ENCODE measurements at places on chromosomes 5 and 9.

DNA sequence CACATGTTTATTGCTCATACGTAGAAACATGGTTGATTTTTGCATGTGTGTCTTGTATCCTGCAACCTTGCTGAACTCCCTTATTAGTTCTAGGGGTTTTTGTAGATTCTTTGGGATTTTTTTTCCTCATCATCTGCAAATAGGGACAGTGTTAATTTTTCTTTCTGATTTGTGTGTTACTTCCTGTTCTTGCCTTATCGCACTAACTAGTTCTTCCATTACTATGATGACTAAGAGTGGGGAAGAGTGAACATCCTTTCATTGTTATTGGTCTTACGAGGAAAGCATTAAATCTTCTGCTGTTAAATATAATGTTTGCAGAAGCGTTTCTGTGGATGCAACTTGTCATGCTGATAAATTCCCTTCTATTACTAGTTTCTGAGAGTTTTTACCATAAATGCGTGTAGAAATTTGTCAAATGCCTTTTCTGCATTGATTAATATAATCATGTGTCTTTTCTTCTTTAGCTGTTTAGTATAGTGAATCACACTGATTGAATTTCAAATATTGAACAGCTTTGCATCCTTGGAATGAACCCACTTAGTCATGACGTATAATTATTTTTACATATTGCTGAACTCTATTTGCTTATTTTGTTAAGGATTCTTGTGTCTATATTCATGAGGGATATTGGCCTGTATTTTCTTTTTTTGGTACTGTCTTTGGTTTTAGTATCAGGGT lies 32.1 kb upstream of the RNF130 start:
- DNase-seq: no peak

DNA sequence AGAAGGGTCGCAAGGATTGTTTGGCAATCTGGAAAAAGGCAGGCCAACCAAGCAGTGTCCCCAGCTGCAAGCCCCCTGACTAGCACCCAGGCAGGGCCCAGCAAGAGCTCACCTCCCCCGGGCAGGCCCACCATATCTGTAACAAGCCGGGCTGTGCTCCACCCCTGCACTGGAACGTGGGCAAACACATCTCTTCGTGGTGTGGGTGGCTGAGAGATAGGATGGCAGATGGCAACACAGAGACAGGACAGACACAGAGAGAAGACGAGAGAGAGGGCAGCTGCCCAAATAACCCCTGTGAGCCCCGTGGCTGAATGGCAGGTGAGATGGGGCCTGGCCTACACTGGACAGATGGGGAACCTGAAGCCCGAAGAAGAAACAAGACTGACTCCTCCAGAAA lies 9.4 kb downstream of the BBLN start:
- DNase-seq: no peak

- no peak for DNase-seq
These were observed 72.5 kb downstream of the SPIN1 start for GRCh38 chr9:88460587-88461332.

- DNase-seq: no peak
These were observed 212.1 kb downstream of the IZUMO3 start for GRCh38 chr9:24333629-24334028.

GRCh38 chr5:154740483-154740882 lies 14.7 kb upstream of the LARP1 start:
- peak; percentile 34 for DNase-seq

DNA sequence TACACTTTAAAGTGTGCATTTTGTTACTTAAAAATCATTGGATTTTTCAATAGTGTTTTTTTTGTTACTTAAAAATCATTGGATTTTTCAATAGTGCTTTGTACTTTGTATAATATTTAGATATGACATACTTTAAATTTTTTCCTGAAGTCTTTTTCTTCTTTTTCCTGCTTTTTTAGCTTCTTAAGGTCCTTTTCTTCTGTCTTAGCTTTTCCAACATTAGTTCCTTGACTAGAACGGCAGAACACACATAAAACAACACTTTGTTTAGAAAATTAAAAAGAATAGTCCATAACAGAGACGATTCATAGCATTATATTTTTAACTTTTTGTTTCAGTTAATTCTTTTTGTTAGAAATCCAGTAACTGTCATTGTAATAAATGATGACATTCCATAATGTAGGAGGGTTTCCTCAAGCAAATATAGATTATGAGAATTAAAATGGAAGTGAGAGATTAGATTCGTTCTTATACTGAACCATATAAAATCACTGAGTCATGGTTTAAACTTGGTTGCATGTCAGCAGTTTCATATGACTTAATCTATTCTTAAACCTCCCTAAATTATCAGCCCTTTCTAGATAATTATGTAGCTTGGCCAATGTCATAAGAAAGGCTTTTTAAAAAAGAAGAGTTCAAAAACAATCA lies 45.3 kb upstream of the RICTOR start:
- no peak for DNase-seq

GRCh38 chr9:107571148-107571547 lies 81.6 kb upstream of the KLF4 start:
- no peak for DNase-seq

- DNase-seq: no peak
These were observed 65.3 kb upstream of the NFIB start for GRCh38 chr9:14379280-14379679.

DNA sequence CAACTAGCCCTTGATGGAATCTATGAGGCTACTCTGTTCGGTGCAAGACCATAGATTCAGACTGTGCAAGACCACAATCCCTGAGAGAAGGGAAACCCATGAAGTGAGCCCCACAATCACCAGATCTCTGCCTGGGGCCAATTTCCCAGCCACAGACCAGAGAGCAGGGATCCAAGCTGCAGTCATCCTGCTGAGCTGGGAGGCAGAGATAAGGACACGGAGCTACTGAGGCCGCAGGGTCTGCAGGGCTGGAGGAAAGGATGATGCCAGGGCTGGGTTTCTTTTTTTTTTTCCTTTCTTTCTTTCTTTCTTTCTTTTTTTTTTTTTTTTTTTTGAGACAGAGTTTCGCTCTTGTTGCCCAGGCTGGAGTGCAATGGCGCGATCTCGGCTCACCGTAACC lies 47.7 kb upstream of the FUBP3 start:
- DNase-seq: no peak

DNA sequence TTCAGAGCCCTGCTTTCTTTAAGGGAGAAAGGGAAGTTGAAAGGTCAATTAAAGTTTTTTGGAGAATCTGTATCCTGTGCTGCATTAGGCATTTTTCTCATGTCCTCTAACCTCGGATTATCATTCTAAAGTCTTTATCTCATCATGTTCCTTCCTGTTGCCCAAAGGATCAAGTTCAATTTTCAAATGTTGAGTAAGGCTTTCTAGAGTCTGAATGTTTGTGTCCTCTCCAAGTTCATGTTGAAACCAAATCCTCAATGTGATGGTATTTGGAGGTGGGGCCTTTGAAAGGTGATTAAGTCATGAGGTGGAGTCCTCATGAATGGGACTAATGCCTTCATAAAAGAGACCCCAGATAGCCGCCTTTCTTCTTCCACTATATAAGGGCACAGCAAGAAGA lies 20.2 kb upstream of the TNC start:
- DNase-seq: no peak

- no peak for DNase-seq
These were observed 6.6 kb downstream of the PCDH12 start for GRCh38 chr5:141951332-141951781.

- no peak for DNase-seq
These were observed 204.1 kb upstream of the SEMA6A start for GRCh38 chr5:116778651-116779280.

- no peak for DNase-seq
These were observed 90.3 kb upstream of the OTULINL start for GRCh38 chr5:14491015-14491915.

DNA sequence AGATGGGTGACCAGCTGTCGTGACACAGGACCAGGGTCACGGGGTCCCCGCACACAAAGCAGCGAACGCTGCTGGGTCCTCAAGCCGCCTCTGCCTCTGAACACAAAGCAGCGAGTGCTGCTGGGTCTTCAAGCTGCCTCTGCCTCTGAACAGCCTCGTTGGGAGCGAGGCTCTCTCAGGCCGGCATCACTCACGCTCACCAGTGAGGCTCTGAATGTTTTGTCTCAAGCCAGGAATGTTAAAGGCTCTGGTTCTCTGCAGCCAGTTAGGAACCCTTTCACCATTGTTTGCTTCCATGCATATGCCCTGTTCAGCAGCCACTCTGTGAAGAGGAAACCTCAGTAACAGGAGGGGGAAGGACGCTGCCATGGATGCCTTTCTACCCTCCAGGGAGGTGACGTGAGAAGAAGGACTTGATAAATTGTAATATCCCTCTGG lies 82.7 kb upstream of the TAF11L2 start:
- DNase-seq: no peak

DNA sequence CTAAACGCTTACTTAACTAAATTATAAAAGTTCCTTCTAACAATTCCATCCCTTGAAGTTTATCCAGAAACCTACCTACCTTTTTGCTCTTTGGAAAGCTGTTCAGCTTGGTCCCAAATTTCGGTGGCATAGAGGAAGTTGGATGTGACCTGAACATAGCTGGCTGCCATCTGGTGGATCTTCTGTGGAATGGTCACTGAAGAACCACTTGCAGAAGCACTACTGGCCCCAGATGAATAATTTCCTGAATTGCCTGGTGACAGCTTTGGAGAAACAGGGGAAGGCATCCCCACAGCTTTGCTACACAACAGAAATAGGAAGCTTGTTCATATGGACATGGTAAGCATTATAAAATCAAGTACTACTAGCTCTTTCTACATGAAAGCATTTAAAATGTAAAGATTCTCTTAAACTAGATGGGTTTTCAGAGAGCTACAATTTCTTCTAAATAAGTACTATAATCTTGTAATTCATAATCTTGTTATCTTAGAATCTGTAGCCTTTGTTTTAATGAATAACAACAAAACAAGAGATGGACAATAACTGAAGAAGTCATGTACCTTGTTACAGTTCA lies 9.9 kb downstream of the LEAP2 start:
- no peak for DNase-seq

DNA sequence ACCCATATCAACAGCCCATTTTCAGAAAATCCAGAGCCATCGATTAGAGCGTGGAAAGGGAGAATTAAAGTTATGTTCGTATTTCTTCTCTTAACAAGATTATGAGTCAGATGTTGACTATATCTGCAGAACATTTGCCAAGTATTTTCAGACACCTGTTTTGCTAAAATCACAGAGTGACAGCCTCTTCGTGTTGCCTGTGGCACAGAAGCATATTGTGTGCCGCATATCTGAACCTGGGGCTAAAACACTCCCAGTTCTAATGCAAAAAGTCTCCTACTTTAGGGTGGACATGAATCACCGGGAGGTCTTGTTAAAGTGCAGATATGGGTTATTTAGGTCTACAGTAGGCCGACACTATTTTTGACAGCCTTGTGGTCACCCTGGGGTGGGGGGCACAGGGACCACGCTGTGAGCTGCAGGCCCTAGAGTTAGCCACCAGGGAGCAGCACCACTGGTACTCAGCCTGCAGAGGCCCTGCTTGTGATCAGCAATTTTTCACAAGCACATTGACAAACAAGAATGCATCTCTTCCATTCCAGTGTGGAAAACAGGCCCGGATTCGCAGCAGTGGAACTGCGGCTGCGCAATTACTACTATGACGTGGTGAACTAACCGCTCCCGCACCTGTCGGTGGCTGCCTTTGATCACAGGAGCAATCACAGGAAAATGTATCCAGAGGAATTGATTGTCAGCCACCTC lies 93.5 kb downstream of the SYK start:
- DNase-seq: no peak

GRCh38 chr5:111820072-111820471 lies 63.1 kb upstream of the NREP start:
- DNase-seq: no peak

GRCh38 chr5:124952079-124952478 lies 205.6 kb upstream of the ZNF608 start:
- no peak for DNase-seq

- DNase-seq: no peak
These were observed 22.4 kb upstream of the ANKRD55 start for GRCh38 chr5:56255502-56255901.

GRCh38 chr9:89313842-89314241 lies 2.8 kb downstream of the CKS2 start:
- no peak for DNase-seq

DNA sequence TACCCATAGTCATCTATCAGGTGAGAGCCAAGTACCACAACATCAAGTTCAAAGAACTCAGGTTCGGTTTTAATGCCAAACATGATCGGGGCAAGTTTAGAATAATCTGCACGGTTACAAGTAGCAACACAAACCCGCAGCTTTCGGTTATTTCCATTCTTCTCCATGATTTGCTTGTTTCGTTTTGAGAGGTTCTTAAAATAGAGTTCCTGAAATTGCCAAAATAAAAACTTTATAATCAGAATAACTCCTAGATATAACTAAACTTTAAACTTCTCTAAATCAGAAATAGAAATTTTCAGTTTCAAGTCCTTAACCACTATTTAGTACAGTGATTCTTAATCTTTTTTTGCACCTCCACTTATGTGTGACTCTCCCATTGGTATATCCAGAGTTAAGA lies 9.1 kb downstream of the GNE start:
- no peak for DNase-seq

DNA sequence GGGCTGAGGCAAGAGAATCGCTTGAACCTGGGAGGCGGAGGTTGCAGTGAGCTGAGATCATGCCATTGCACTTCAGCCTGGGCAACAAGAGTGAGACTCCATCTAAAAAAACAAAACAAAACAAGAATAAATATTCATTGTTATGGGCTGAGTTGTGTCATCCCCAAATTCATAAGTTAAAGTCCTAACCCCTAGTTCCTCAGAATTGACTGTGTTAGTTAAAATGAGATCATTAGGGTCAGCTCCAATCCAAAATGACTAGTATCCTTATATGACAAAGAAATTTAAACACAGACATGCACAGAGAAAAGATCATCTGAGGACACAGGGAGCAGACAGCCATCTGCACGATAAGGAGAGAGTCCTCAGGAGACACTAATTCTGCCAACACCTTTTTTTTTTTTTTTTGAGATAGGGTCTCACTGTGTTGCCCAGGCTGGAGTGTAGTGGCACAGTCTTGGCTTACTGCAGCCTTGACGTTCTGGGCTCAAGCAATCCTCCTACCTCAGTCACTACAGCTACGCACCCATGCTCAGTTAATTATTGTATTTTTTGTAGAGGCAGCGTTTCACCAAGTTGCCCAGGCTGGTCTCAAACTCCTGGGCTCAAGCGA lies 32.1 kb upstream of the GCNT1 start:
- no peak for DNase-seq

- DNase-seq: no peak
These were observed 105.6 kb upstream of the PCA3 start for GRCh38 chr9:76658510-76659231.

DNA sequence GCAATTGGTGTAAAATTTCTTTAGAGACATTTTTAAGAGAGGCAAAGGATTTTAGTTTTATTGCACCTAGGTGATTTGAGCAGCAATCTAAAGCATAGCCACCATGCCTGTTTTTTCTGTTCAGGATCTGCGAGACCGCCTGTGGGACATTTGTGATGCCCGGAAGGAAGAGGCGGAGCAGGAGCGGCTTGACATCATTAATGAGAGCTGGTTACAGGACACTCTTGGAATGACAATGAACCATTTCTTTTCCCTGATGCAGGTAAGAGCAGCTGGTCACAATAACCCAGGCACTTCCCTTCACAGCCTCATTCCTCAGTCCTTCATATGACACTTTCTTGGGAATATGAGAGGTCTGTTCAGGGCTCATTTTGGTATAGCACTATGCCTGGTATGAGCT lies 103.2 kb upstream of the IL7R start:
- no peak for DNase-seq

GRCh38 chr5:154528005-154528594 lies 50.1 kb upstream of the HAND1 start:
- no peak for DNase-seq

GRCh38 chr5:149724130-149724840 lies 5.8 kb upstream of the PPARGC1B start:
- no peak for DNase-seq
